ENCODE measurements at places on chromosomes 7 and 10.

GRCh38 chr7:88456490-88456889 is 149.8 kb upstream of the STEAP4 start:
- DNase-seq, result no peak

- DNase-seq, result no peak
These were observed 348.7 kb upstream of the SEMA3C start for GRCh38 chr7:81267508-81267907.

GRCh38 chr7:150556521-150557138 is 10.6 kb upstream of the GIMAP4 start:
- DNase-seq, result no peak

GRCh38 chr7:155590215-155591018 is 44.1 kb upstream of the CNPY1 start:
- DNase-seq, result no peak

DNA sequence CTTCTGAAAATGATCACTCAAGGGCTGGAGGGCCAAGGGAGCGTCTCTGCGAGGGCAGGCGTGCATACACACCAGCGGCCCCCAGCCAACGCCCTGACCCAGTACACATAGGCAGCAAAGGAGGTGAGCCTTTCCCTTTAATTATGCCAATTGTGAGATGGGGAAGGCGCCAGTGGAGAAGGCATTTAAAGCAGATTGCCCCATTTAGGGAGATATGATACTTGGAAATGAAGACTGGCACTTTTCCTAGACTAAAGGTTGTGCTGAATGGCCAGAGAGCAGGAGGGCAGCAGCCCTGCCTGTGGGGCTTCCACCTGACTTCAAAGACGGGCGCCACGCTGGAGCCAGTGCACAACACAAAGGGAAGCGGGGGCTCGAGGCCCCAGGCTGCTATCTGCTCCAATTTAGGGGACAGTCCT is 24.1 kb downstream of the HIPK2 start:
- no peak for DNase-seq

DNA sequence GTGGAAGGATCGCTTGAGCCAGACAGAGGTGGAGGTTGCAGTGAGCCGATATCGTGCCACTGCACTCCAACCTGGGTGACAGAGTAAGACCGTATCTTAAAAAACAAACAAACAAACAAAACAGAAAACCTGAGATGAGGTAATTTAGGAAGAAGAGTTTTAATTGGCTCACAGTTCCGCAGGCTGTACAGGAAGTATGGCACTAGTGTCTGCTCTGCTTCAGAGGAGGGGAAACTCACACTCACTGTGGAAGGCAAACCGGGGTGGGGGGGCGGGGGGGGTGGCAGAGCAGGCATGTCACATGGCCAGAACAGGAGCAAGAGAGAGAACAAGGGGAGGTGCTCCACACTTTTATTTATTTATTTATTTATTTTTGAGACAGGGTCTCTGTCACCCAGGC is 5.1 kb downstream of the UBE2D4 start:
- DNase-seq, result no peak

DNA sequence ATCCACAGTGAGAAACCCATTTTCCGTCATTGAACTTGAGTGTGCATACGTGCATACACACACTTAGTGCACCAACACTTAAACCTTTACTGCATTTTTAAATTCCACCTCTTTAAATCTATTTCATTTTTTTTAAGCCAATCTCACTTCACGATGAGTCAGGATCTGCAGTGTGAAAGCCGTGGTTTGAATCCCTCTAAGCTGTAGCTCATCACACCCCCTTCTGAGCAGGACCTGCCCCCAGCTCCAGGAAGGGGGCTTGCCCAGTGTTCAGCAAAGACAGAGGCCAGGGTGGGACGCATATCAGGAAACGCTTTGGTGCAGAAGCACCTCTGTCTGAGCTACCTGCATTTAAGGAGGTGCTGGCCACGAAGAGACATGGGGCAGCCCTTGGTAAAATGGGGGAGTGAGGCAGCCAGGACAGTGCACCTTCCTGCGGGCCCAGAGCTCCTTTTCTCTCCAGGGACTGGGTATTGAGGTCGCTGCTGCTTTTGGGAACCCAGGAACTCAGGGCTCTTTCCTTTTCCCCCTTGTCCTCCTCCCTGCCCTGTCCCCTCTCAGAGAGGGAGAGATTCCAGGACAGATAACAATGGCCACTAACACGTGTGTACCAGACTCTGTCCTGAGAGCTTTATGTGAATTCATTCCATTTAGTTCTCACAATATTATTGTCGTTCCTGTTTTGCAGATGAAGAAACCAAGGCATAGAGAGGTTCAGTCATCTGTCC is 21.7 kb downstream of the ZNF316 start:
- DNase-seq, result no peak

GRCh38 chr10:121613456-121613855 is 15.2 kb upstream of the FGFR2 start:
- no peak for DNase-seq

DNA sequence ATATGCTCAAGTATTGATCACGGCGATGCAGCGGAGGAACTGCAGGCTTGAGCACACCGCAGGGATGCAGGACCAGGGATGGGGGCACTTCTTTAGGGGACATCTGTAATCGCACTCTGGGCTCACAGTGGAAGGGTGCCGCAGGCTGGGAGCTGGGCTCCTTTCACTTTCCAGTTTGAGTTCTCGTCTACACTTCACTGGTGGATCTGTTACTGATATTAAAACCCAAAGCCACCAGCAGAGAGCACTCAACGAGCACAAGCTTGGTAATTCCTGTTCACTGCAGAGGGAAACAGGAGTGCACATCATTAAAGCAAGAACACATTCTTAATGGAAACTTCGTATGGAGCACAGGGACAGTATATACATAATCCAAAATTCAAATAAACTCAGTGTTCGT is 91.3 kb downstream of the PARD3 start:
- DNase-seq, result peak; percentile 67

DNA sequence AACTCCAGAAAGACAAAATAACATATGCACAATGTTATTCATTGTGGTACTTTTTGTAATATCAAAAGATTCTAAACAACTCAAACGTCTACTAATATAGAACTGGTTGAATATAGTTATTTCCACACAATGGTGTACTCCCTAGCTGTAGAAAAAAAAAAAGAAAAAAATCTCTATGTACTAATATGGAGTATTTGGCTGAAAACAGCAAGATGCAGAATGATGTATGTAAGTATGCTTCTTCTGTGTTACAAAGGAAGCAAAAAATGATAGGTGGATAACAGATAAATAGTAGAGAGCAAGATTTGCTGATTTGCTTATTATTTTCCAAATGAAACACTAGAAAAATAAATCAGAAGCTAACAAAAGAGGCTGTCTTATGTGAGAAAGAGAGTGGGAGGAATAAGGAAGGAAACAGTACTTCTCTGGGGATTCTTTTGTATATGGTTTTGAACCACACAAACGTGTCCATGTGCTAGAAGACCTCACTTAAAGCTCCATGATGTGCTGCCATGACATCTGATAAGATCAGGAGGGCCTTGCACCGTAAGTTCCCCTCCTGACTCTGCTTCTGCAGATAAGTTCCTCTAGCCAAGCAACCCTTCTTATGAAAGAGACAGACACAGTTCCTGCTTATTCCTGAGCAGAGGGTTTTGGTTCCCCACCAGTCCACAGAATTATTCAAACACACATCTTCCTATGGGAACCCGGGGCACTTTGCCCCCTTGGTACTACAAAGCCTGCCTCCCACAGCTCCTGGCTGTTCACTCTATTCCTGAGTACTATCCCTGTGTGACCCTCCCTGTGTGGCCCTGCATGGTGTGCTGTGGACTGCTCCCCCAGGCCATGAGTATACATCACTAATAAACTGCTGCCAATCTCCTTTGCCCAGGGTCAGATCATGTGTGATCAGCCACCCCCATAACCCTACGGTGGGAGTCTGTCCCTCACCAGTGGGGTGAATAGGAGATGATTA is 159.1 kb downstream of the CCDC71L start:
- DNase-seq, result no peak

Measured in hepatic stellate cell (primary cell).